Activated T-cell treated with anti-CD3 and anti-CD28 coated beads for 48 hours (primary cell): ENCODE measurements at places on chromosomes 11 and 22.

GRCh38 chr11:46759196-46759595, 40.2 kb downstream of the F2 start:
- DNase-seq: no peak

- DNase-seq: no peak
These were observed 788 bp downstream of the CD82 start for GRCh38 chr11:44565953-44566949.

GRCh38 chr11:64598797-64599697, 8.0 kb downstream of the SLC22A12 start:
- DNase-seq: no peak

GRCh38 chr11:57432149-57432561, 5.2 kb upstream of the SLC43A3 start:
- DNase-seq: no peak

DNA sequence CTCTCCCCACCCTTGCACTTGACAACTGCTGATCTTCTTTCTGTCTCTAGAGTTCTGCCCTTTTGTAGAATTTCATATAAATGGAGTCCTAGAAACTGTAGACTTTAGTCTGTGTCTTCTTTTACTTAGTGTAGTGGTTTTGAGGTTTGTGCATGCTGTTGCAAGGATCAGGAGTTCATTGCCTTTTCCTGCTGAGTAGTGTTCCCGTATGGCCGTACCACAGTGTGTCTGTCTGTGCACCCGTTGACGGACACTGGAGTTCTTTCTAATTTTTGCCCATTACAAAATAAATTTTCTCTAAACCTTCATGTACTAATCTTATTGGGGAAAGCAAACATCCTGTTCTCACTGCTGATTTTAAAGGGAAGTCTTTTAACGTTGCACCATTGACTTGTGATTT, 138.1 kb downstream of the TBC1D22A start:
- DNase-seq: no peak
